ENCODE measurements at places on chromosomes 2 and 18. TPM values are rescaled to one million over a fixed set of nuclear protein-coding genes. Genes with fewer than 3 reads are reported as not detected.

The ADD2 gene
- not detected for total RNA-seq

The GPR39 gene
- 0.90 TPM for total RNA-seq

The IFIH1 gene
- total RNA-seq: 3.9 TPM

The FZD7 gene
- total RNA-seq: 3.2 TPM

The LHCGR gene
- total RNA-seq: not detected

The CHST9 gene
- not detected for total RNA-seq
